H7 (cell line): ENCODE measurements at places on chromosomes 2 and 18. TPM values are rescaled to one million over a fixed set of nuclear protein-coding genes. Genes with fewer than 3 reads are reported as not detected.

DNA sequence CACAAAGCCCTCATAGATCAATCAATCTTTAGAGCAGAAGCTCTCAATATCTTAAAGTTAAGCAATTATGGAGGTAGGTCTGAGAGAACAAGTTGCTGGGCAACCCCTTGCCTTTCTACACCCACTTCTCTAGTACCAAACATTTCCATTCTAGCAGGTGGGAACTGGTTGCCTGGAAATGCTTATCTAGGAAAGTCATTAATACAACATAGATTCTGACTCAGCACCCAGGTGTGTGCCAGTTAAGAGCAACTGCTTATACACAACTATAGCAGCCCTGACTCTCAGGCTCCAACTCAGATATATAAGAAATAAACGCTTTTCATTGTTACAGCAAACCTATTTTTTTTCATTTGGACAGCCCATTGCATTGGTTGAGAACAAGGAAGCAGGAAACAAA is 237.7 kb downstream of the IRS1 start:
- DNase-seq: no peak

DNA sequence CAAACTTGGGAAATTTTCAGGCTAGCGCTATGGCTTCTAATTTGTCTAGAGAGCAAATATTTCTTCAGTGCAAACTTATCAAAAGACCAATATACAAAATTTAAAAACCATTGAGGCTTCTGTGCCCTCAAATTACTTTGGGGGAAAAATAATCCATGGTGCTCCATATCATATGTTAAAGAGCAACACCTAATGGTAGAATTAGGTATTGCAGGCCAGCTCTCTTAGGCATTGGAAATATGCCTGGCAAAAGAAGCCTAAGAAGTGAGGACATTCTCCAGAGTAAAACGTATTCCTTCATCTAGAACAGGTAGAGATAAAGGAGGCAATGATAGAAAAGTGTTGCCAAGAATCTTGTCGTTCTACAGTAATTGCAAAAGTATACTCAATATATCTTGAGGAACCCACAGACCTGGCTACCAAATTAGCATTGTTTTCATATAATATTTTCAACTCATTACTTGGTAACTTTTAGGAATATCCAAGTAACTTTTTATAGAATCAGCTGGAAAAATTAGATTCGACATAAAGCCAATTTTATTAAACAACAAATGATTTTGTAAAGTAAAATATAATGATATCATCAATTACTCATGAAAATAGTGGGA is 401.1 kb downstream of the BCL11A start:
- peak; percentile 43 for DNase-seq

DNA sequence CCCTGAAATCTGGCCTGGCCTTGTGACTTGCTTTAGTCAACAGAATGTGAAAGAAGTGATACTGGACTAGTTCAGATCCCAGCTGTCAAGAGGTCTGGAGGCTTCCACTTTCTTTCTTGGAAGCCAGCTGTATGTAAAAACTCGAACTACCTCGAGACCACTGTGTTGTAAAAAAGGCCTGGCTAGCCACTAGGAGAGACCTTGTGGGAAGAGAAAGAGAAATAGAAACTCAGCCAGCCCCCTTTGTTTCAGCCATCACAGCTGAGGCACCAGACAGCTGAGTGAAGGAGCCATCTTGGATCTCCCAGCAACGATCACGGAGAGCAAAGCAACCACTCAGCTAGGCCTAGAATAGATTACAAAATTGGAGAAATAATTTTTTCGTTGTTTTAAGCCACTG is 324.9 kb upstream of the TCF4 start:
- DNase-seq: no peak

GRCh38 chr2:181140414-181140813 is 160.0 kb downstream of the UBE2E3 start:
- DNase-seq: no peak

DNA sequence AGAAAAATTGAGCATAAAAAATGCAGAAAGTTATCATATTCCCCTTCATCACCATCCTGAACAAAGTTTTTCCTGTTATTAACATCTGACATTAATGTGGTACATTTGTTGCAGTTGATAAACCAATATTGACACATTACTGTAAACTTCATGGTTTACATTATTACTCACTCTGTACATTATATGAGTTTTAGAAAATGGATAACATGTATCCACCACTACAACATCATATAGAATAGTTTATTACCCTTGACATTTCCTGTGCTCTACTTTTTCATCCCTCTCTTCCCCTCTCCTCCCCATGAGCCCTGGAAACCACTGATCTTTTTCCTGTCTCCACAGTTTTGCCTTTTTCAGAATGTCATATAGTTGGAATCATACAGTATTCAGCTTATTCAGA is 618.6 kb upstream of the TMEFF2 start:
- no peak for DNase-seq

DNA sequence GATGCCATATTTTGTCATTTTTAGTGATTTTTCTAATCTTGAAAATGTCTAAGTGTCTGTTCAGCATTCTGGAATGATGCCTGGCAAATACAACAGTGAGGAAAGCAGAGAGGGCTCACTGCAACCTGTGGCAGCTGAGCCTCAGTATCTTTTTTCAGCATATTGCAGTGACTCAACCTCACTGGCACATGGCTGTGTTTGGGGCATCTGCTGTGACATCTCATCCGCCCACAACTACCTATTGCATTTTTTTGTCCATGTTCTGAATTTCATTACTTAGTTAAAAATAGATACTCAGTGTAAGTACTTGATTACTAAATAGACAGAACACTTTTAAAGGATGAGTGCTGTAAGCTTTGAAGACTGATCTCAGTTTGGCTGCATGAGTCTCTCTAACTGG is 10.7 kb downstream of the BABAM2 start:
- no peak for DNase-seq

GRCh38 chr2:246489-247144 is 17.2 kb downstream of the SH3YL1 start:
- peak; percentile 55 for DNase-seq

GRCh38 chr2:128379021-128380015 is 60.6 kb upstream of the HS6ST1 start:
- DNase-seq: peak; percentile 76

- DNase-seq: no peak
Observed at GRCh38 chr18:13465476-13465875, 246.9 kb downstream of the LDLRAD4 start.

DNA sequence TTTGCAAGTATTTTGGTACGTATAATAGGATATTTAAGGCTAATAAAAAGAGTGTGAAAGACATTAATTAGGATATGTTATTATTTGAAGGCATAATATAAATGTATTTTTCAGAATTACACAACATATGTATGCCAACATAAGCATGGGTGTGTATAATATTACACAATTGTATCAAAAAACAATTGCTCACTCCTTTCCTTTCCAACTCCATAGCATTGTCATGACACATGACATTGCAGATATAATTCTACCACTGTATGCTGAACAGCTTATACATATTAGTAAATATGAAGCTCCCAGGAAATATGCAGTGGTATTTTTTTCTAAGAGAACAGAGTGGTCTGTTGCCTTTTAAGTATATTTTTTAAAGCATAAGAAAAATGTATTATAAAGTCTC is 593.1 kb downstream of the TMX3 start:
- DNase-seq: no peak

DNA sequence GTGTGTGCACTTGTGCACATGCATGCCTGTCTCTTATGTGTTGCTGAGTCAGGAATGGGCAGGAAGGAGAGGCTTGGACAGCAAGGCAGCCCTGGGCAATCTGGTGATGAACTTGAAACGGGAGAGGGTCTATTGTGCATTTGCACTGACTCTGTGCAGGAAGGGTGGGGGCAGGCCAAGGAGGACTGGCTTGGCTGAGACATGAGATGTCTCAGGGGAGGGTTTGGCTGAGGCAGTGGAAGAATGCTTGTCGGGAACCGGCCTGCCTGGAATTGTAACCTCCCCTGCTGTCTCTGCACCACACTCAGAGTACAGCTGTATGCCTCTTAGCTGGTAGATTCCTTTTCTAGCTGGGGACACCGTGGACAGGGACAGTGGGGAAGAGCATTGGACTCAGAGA is 176.1 kb upstream of the TNP1 start:
- DNase-seq: no peak

GRCh38 chr18:59387687-59388565 is 28.9 kb upstream of the LMAN1 start:
- DNase-seq: no peak

- DNase-seq: no peak
Observed at GRCh38 chr2:237466211-237466610, 20.8 kb upstream of the MLPH start.

- no peak for DNase-seq
Observed at GRCh38 chr2:219877728-219878127, 250.3 kb downstream of the SLC4A3 start.

DNA sequence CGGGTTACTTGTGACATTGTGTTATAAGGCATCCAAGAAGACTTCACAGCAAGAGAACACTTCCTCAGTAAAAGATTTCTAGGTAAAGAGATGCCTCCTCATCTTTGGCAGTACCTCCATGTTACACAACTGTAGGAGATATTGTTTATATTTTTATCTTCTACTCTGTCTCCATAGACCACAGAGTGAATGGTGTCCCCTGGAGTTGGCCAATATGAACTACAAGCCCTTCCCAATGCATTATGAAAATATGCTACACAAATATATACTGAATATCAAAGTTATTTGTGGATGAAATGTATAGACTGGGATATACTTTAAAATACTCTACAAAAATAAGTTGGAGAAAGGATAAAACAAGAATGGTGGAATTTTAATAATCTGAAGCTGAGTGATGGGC is 46.7 kb downstream of the MBOAT2 start:
- no peak for DNase-seq

DNA sequence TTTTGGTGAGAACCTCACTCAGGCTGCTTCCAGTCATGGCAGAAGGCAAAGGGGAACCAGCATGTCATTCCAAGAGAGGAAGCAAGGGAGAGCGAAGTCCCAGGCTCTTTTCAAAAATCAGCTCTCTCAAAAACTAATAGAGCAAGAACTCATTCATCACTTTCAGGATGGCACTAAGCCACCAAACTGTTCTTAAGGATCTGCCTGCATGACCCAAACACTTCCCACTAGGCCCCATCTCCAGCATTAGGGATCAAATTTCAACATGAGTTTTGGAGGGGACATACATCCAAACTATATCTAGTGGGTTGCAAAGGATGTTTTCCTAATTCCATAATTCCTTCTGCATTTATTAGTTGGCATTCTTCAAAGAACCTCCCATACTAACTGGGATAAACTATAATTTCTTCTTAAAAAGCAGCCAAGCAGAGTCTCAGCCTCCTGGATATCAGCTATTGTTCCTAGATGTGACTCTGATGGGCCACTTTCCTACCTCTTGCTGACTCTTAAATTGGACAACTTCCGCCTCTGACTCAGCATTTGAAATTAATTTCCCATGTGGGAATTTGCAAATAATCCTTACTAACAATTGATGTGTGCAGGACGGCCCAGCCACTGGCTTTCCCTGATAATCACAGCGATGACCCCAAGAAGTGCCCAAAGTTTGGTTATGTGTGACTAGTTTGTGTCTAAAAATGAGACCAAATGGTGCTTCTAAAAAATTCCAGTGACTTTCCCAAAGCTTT is 5.5 kb upstream of the REV1 start:
- DNase-seq: no peak

- DNase-seq: no peak
Observed at GRCh38 chr2:218829868-218830451, 1.6 kb downstream of the PRKAG3 start.

DNA sequence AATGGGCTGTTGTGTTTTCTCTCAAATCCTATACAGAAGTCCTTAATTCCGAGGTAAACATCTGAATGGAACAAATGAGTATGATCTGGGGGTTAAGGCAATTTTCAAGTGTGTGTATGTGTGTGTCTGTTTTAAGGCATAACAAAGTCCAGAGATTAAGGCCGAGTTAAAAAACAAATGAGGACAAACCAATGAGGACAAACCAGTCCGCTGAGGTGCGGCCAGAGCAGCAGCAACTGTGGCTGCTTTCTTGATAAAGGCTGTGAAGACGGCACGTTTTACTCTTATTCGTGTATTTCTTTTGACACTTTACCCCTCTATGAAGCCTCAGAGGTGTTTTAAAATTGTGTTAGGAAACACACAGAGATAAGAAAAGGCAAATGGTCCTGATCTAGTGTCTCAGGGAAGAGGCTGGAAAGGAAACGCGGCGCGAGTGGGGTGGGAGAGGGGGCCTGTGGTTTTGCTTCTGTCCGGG is 495 bp upstream of the GULP1 start:
- no peak for DNase-seq

The KANSL3 gene
- total RNA-seq: 32.3 and 33.5 TPM in 2 replicates

The IL36RN gene
- total RNA-seq: not detected in 2 replicates

The CFAP65 gene
- total RNA-seq: 0.11 TPM in 1 of 2 replicates, not detected in the other

The ASTL gene
- not detected in 2 replicates for total RNA-seq

The CHRNG gene
- not detected in 2 replicates for total RNA-seq

The PLA2R1 gene
- total RNA-seq: 0.48 and 0.89 TPM in 2 replicates

The KYNU gene
- 0.31 and 1.9 TPM in 2 replicates for total RNA-seq

The SMIM21 gene
- total RNA-seq: not detected in 2 replicates

The LRP1B gene
- 0.17 and 0.26 TPM in 2 replicates for total RNA-seq

The USP34 gene
- total RNA-seq: 48.6 and 66.6 TPM in 2 replicates

The PID1 gene
- 0.45 and 1.5 TPM in 2 replicates for total RNA-seq
